Activated T-cell treated with anti-CD3 and anti-CD28 coated beads for 4 hours (primary cell): ENCODE measurements at places on chromosomes 1 and 21.
A peak's percentile ranks its signal among the peaks of the same experiment; 100 is the strongest.

GRCh38 chr1:117585086-117585485, 20.8 kb upstream of the TENT5C start:
- DNase-seq, result no peak

GRCh38 chr1:32249831-32250525, 1.1 kb upstream of the LCK start:
- peak; percentile 69 for DNase-seq

- DNase-seq, result no peak
These were observed 138.6 kb upstream of the JUN start for GRCh38 chr1:58922302-58923089.

DNA sequence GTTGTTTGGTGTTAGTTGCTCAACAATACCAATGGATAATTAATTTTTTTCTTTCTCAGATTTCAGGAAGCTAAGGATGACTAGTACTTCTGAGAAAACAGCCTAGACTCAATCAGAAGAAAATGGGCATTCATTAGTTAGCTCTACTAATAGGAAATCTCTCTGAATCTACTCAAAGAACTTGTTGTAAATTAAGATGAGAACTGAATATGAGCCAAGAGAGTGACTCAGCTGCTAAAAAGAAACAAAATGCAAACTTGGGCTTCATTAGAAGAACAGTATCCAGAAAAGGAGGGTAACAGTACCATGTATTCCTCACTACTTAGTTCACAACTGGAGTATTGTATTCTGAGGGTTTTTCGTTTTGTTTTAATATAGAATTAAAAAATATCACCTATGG, 12.5 kb downstream of the FOXJ3 start:
- DNase-seq, result no peak

DNA sequence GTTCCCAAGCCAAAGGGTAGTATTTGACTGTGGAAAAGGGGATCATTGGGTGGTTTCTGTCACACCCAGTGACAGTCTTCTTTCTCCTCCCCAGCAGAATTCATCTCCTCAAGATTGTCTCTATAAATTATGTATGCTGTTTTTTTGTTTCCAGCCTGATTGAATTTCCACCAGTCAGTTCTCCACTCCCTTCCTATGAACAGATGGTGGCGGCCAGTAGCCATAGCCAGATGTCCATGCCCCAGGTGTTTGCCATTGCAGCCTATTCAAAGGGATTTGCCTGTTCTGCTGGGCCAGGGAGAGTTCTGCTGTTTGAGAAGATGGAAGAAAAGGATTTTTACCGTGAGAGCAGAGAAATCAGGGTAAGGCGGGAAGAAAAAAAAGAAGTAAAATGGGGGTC, 12.9 kb downstream of the CFAP57 start:
- DNase-seq, result no peak

- DNase-seq, result no peak
These were observed 332.4 kb downstream of the CAMTA1 start for GRCh38 chr1:7117399-7118281.

GRCh38 chr1:15290382-15290781, 43.4 kb downstream of the FHAD1 start:
- peak; percentile 6 for DNase-seq

- DNase-seq, result no peak
These were observed 142.1 kb upstream of the IPO9 start for GRCh38 chr1:201686714-201687455.

DNA sequence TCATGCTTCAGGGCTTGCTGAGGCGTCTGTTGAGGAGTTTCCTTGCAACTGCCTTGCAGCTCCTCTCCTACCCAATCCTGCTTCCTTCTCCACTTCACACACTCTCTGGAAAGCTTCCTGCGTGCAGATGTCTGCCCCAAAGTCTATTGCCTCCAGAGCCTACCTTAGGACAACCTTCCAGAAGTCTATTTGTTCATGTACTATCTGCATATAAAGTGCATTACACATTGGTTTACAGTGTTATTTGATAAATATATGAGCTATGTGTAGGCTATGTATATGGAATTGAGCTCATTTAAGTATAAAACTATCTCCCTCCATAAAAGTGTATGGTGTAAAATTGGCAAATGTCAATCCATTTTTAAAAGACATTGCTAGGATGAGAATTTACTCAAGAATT, 9.8 kb downstream of the PTGFR start:
- no peak for DNase-seq

- DNase-seq, result peak; percentile 27
These were observed at the start of gene ACTN2 for GRCh38 chr1:236685917-236686814. TSS of gene ACTN2 (plus strand) at chr1:236686499. CDS start at chr1:236686674, 175 bp downstream.

GRCh38 chr1:93680420-93681100, 1.1 kb downstream of the BCAR3 start:
- no peak for DNase-seq

GRCh38 chr1:161000736-161001480, 20.0 kb downstream of the F11R start:
- DNase-seq, result no peak

GRCh38 chr1:23611601-23612327, 52.5 kb upstream of the ID3 start:
- no peak for DNase-seq

- DNase-seq, result no peak
These were observed 2.9 kb upstream of the SYT2 start for GRCh38 chr1:202713110-202713509.

DNA sequence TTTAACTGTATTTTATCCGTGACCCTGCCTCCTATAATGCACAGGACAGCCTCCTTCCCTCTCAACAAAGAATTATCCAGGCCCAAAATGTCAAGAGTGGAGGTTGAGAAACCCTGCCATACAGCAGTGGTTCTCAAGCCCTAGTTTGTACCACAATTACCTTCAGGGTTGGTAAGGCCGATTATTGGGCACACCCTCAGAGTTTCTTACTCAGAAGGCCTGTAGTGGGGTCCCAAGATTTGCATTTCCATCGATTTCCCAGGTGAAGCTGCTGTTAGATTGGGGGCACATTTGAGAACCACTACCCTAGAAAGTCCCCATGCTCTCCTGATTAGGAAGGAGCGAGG, 400 bp upstream of the PGBD2 start:
- no peak for DNase-seq

- peak; percentile 33 for DNase-seq
These were observed 674 bp upstream of the ATXN7L2 start for GRCh38 chr1:109482791-109483671.

DNA sequence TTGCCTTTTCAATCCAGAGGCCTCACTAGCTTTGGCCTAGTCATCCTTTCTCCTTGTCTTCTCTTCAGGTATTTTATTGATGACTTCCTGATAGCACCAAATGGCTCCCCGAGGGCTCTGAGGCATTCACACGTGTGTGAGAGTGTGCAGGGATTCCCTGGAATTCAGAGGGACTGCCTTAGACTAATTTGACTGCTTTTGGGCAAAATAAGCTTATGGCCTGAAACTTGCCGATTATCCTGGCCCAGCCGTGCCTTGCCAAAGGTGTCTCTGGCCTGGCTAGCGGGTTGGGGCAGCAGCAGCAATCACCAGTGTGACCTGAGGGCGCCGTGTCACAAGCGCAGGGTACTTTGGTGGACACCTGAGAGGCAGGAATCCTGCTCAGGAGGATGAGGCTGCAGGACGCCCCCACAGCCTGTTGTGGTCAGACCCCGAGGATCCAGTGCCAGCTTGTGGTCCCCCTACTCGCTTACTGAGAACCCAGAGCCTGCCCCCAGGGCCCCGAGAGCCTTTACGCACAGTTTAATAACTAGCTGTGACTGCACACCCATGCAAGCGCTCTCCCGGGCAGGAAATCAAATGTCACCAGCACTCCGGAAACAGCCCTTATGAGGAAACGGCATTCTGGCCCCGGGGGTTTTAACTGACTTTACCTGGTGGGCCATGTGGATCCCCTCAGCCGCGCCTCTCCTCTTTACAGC, 62.8 kb upstream of the PDE9A start:
- no peak for DNase-seq

DNA sequence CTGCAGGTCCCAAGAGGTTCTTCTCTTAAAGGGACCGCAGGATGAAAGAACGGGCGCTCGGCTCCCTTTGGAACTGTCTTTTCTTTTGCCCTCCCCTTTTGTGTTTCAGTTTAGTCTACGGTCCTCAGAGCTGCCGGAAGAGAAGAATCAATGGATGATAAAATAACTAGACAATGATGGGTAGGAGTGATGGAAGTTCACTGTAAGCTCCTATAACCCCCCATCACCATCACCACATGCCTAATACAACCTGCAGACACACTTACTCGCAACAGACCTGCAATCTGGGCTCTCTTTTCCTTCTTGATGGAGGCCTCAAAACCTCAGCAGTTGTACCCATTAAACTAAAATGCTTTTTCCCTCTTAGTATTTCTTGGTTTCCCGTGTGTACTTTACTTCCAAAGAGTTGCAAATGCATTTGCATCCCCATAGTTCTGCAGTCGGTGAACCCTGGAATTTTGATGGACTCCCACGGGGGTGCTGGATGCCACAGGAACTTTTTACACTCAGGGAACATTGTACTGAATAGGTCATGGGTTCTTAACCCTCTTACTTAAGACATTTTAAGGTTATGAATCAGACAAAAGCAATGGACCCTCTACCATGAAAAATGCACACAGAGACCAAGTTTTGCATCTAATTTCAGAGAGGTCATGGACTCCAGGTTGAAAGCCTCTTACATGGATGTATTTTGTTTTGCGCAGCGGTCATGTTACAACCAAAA, 633 bp upstream of the RFX5 start:
- DNase-seq, result no peak

- DNase-seq, result no peak
These were observed 49.5 kb upstream of the RAB3GAP2 start for GRCh38 chr1:220321758-220322157.

- no peak for DNase-seq
These were observed 70.3 kb downstream of the HIVEP3 start for GRCh38 chr1:41848216-41848952.

GRCh38 chr1:15610167-15610566, 7.1 kb upstream of the DDI2 start:
- no peak for DNase-seq

DNA sequence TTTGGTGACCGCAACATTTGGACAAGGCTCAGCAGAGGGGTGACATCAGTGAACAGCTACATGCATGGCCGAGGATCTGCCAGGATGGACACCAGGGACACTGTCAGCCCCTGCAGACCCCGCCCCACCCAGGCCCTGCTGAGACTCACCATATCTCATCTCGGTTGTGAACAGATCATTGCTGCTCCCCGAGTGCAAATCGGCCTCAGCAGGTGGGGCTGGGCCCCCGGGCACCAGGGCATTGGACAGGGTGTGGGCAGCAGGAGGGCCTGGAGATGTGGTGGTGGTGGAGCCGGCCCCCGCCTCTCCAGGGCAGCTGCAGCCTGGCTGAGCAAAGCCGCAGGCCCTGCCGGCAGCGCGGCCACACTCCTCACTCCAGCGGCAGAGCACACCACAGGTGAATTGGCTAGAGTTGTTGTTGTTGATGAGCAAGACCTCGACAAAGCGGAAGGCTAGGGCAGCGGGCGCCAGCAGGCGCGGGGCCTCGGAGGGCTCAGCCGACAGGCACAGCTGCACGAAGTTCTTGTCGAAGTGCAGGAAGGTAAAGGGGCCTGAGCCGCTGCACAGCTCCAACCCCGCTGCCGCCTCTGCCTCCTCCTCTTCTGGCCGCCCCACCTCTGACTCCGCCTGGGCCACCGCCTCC, 8.2 kb downstream of the ADGRB2 start:
- no peak for DNase-seq

- DNase-seq, result no peak
These were observed 110.8 kb downstream of the CDC7 start for GRCh38 chr1:91611483-91611917.

GRCh38 chr1:246139745-246140182, 367.3 kb downstream of the SMYD3 start:
- DNase-seq, result no peak

GRCh38 chr1:154137888-154138287, 17.0 kb downstream of the NUP210L start:
- no peak for DNase-seq

GRCh38 chr1:173996995-173997394, 25.2 kb downstream of the RC3H1 start:
- no peak for DNase-seq

DNA sequence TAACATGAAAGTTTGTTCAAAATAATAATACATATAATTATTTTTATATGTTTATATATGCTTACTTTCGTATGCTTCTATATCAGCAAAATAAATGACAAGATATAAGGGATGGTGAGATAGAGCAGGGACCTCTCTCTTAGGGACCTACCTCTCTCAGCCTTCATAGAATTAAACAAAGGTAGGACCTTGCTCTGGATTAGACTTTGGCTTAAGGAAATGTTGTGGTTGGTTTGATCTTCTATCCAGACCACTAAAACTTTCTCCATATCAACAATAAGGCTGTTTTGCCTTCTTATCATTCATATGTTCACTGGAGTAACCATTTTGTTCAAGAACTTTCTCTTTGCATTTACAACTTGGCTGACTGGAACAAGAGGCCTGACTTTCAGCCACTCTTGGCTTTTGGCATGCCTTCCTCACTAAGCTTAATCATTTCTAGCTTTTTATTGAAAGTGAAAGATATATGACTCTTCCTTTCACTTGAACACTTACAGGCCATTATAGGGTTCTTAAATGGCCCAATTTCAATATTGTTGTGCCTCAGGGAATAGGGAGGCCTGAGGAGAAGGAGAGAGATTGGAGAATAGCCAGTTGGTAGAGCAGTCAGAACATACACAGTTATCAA, 14.4 kb downstream of the FRRS1 start:
- no peak for DNase-seq

GRCh38 chr1:243346468-243346867, 90.6 kb downstream of the SDCCAG8 start:
- no peak for DNase-seq

DNA sequence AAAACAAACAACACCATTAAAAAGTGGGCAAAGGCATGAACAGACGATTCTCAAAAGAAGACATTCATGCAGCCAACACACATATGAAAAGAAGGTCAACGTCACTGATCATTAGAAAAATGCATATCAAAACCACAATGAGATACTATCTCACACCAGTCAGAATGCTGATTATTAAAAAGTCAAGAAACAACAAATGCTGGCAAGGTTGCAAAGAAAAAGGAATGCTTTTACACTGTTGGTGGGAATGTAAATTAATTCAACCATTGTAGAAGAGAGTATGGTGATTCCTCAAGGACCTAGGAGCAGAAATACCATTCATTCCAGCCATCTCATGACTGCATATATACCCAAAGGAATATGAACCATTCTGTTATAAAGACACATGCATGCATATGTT, 419.6 kb downstream of the NEGR1 start:
- DNase-seq, result no peak

DNA sequence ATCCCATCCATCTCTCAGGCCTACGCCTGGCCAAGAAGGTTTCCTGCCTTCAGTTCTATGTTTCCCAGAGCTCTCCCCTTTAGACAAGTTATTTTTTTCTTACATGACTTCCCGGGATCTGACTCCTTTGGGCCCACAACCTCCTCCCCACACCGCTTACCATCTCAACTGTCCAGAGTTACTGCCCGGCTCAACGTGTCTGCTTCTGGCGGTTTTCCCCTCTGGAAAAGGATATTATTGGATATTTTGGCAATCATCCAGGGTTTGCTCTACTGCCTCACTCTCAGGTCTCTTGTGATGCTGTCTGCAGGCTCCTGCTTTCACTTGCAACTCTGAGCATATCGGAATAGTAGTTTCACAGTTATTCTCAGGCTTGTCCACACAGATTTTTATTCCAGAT, 318.2 kb upstream of the CAMK1G start:
- DNase-seq, result no peak
